ENCODE measurements at places on chromosomes 1 and 21. TPM values are rescaled to one million over a fixed set of nuclear protein-coding genes. Genes with fewer than 3 reads are reported as not detected.

GRCh38 chr21:41653954-41654491, 112.8 kb downstream of the RIPK4 start:
- DNase-seq, result no peak

The ARHGEF19 gene
- polyA plus RNA-seq, result 2.3 TPM

The SLC25A33 gene
- 2.3 TPM for polyA plus RNA-seq

DNA sequence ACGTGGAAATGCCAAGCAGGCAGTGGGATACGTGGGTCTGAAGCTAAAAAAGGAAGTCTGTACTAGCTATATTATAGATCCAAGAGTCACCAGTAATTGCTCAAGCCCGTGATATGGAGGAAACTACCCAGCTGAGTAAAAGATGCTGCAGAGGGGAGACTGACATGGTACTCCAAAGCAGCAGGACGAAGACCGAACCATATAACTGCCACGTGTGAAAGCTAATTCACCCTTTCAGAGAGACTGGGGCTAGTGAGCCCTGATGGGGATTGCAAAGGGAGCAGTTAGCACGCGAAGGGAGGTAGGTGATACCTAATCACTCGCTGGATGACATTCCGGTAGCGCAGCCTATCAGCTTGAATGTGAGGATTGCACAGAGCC, 316 bp downstream of the AP4B1 start:
- peak; percentile 59 for DNase-seq

DNA sequence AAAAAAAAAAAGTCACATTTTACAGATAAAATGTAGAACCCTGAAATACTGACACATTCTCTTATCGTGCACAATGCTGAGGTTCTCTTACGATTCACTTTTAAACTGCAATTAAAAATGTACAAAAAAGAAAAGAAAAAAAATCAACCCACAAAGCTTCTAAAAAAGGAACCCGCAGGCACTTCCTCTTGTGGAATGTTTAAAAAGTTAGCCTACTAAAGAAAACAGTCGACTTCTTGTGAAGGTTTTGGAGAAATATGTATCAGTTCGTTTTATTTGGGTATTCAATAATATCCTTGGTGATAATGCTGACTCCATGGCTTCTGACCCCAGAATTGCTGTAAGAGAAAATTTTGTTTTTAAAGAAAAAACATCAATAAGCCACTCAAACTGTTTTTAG, 10.2 kb downstream of the HNRNPU start:
- DNase-seq, result peak; percentile 42

The LIN28A gene
- polyA plus RNA-seq, result not detected

The KRTAP21-2 gene
- polyA plus RNA-seq, result not detected

- DNase-seq, result no peak
These were observed 31.6 kb upstream of the ACOT11 start for GRCh38 chr1:54516249-54516920.

DNA sequence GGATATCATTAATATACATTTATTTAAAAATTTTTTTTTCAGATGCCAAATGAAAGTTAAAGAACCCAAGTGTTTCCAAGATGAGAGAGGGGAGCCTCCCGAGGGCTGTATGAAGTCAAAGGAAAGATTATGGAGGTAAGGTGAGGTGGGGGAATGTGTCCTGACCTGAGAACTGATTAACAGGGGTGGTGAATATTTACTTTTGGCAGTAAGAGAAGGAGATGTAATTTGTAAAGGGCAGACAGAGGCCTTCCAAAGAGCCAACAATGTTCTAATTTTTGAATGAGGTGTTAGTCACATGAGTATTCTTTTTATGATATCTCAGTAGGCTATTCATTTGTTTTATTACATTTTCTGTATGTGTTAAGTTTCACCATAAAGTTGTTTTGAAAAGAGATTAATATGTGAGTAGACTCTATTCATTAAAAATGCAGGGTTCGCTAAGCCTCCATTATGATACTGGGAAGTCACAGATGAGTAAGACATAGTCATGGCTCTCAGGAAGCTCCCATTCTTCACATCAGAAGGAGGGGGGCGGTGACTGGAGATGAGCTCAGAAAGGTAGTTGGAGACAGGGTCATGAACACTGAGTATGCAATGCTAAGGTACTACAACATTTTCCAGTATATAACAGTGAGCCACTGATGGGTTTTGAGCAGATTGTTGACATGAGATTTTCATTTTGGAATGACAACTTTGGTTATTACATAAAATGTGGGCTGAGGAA, 62.4 kb upstream of the TNFSF18 start:
- peak; percentile 10 for DNase-seq

The UBE4B gene
- 9.2 TPM for polyA plus RNA-seq

GRCh38 chr1:223741861-223742260, 29.5 kb downstream of the CAPN2 start:
- no peak for DNase-seq

DNA sequence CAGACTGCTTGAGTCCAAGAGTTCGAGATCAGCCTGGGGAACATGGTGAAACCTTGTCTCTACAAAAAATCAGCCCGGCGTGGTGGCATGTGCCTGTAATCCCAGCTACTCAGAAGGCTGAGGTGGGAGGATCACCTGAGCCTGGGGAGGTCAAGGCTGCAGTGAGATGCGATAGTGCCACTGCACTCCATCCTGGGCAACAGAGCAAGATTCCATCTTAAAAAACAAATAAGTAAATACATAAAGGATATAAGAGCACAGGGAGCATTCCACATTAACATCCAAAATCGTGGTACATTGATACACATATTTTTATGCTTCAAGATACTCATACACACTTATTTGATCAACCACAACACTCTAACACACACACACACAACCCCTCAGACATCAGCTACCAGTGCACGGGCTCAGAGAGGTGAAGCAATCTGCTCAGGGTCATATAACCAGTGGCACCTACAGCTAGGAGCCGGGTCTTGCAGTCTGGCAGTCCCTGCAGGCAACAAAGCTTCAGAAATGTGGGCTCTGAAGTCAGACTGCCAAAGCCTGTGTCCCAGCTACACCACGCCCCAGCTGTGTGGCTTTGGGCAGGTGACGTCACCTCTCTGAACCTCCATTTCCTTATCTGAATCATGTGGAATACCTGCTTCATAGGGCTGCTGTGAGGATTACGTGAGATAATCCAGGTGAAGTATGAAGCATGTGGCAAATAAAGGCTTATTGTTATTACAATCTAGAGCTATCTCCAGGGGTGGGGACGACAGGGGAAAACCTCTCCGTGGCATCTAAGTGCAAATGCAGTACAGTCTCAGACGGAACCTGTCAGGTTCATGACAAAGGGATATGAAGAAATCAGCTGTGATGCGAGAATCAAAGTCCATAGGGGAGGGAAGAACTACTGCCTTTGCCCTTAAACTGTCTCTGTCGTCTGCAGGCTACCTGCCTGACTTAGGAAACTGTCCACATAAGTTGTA, 4.8 kb upstream of the CRYBG2 start:
- DNase-seq, result no peak
